ENCODE measurements at places on chromosomes 5 and 9.

DNA sequence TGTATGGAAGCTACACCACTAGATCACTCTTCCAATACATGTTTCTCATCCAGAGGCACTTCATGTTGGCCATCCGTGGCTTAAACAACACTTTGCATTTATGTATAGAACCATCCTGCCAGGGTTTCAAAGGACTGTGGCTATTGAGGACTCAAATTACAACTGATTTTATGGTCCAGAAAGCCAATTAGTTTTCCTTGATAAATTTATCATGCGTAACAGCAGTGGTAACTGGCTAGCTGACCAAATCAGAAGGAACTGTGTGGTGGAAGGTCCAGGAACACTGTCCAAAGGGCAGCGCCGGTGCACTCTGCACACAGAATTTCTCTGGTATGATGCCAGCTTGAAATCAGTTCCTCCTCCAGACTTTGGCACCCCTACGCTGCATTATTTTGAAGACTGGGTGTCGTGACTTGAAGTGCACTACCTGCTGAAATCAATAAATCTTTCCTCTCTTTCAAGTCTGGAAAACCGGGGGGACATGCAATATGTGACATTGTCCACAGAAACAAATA, 69.3 kb upstream of the TMEM252 start:
- DNase-seq = no peak

DNA sequence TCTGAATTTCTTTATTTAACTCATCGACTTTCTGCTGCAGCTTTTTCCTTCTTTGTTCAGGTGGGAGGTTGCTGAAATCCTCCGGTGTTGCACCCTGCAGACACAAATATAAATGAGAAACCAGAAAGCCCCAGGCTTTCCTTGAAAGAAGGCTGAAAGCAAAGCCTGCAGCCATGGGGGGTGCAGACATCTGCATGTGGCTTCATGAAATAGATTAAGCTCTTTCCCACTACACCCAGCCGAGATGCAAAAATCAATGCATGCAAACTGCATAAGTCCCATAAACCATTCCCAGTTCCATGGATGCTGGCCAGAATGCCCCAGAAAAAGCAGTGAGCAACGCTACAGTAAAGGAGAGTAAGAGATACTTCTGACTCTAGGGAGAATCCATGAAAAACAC, 73.6 kb downstream of the USP20 start:
- no peak for DNase-seq

GRCh38 chr9:85553475-85553874, 188.3 kb downstream of the AGTPBP1 start:
- DNase-seq = no peak

DNA sequence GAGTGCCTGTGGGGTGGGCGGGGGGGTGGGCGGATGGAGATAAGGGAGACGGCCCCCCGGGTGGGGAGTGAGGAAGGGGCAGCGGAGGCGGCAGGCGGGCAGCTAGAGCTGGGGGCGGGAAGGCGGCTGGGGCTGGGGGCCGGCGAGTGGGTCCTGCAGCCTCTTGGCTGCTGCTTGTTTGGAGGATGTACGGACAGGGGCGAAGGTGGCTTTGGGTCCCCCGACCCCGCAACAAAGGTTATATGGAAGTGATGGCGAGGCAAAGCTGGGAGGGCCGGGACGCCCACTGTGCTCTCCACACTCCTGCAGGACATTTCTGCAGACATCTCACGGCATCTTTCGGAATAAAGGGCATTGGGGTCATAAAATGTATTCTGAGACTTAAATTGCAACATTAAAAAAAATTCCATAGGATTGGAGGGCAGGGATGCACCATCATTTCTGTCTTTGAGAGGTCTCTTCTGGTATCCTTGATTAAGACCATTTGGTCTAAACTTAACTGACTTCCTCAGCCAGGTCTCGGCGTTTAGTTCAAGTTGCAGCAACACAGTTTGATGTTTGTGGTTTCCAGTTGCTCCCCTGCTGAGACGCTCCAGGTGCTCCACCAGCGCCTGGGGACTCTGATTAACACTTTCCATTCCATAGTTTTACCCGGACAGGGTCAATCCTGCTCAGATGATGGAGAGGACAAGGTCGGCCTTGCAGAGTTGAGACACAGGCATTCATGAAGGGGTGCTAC, 101.6 kb upstream of the SSBP2 start:
- DNase-seq = peak; percentile 43

DNA sequence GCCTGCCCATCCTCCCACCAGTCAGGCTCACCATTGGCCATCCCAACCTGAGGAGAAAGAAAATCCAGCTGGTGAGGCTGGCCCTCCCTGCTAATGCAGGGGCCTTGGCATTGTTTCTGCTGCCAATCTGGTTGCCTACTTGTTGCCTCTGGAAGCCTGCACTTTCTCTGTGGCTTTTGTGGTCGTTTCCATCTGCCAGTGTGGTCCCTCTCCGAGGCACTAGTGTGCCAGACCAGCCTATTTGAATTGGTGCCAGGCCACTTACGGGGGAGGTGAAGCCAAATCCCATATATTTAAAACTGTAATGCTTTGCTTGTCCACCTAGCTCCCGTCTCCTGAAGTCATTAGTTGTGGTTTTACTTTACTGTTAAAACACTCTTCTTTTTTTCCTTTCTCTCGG, 213.4 kb upstream of the ADAMTSL1 start:
- DNase-seq = peak; percentile 34

GRCh38 chr5:113652161-113652560, 138.7 kb downstream of the YTHDC2 start:
- no peak for DNase-seq

- DNase-seq = no peak
Observed at GRCh38 chr5:154483654-154484392, 5.8 kb upstream of the HAND1 start.

GRCh38 chr5:68086439-68086838, 129.1 kb upstream of the PIK3R1 start:
- DNase-seq = peak; percentile 8

DNA sequence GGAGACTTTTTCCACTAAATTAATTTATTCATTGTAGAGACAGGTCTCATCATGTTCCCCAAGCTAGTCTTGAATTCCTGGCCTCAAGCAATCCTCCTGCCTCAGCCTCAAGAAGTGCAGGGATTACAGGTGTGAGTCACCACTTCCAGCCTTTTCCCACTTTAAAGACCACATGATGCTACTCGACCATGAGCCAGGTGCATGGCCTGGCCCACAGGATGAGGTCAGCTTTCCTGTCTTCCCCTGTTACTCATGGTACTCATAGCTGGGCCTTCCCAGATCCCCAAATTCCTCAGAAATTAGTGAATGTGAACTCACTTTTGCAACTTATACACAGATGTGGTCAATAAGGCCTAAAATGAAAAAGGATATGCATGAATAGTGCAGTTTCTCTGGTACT, 395.9 kb downstream of the SEMA5A start:
- DNase-seq = peak; percentile 53

DNA sequence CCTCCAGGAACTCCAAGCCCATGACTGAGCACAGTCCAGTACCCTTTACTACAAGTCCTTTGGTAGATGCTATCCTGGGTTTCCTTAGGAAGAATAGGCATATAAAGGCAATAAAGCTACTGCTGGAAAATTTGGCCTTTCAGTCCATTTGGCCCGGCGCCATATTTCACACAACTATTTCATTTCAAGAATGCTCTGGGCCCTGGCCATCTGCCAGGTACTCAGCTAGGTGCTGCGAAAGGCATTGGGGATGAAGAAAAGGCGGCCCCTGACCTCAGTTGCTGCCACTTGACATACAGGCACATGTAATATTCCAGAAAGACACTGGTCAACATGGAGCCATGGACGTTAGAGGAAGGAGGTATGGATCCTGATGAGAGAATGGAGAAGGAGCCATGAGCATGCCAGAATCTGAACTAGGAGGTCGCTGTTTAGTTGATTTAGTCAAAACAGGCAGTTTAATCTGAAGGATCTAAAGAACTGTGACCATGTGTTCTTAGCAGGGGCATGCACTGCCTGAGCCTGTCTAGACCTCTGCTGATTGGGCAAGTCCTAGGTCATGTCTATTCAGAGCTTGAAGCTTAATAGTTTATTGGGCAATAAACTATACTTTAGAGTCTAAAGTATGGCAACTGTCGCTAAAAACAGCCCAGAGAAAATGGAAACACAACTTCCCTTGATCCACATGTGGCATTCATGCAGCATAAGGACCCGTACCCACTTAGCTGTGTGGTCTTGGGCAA, 149.3 kb downstream of the MELK start:
- DNase-seq = peak; percentile 29

- peak; percentile 2 for DNase-seq
Observed at GRCh38 chr9:25557645-25558300, 120.5 kb downstream of the TUSC1 start.

- no peak for DNase-seq
Observed at GRCh38 chr9:97802276-97802675, 50.8 kb upstream of the FOXE1 start.

- no peak for DNase-seq
Observed at GRCh38 chr9:131682261-131682660, 57.6 kb downstream of the RAPGEF1 start.

DNA sequence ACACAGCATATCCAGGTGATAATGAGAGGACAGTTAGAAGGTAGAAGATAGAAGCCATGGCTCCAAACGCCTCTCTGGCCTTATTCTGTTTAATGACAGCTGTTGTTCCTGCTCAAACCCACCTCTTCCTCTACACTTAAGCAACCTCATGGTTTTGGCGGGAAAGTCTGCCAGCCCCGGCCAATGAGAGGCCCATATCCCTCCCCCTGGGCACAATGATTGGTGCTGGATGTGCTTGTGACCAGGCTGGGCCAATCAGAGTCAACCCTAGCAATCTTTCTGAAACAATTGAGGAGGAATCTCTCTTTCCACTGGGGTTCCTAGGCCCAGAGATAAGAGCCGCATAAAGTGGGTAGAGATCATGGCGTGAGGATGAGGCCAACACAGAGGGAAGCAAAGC, 4.8 kb upstream of the GFI1B start:
- peak; percentile 16 for DNase-seq

- no peak for DNase-seq
Observed at GRCh38 chr5:130874861-130875417, 290.1 kb downstream of the HINT1 start.

DNA sequence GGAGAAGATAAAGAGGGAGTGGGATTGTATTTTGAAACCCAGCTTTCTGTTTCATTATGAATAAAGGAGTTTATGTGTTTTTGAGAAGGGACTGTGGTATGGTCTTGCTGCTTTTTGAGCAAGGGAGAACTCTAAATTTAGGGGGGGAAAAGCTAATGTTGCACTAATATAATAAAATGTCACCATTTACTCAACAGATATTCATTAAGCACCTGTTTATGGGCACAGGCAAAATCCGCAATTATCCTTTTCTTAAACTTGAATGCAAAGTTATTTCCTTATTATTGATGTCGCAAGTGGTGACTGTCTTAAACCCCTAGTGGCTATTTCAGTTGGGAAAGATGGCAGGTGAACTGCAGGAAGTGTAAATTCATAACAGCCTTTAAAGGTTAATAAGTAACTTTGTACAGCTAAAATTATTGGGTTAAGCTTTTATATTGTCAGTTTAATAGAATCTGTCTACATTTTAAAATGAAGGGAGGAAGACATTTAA, 1.5 kb downstream of the CDC42SE2 start:
- peak; percentile 32 for DNase-seq

DNA sequence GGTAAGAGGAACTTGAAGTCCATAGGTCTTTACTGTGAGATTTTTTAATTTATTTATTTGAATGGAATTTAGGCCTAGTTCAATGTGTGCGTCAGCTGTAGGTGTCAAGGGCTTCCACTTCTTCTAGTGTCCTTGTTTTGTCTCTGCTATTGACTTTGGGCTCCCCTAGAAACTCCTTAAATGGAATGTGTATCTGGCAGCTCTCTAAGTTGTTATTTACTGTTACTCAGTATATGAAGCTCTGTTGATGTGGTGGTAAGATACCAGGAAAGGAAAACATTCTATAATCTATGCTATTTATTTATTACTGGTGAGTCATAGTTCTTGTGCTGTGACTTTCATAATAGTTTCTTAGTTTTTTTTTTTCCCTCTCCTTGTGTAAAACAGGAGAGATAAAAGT, 97.1 kb downstream of the GABRA1 start:
- no peak for DNase-seq

DNA sequence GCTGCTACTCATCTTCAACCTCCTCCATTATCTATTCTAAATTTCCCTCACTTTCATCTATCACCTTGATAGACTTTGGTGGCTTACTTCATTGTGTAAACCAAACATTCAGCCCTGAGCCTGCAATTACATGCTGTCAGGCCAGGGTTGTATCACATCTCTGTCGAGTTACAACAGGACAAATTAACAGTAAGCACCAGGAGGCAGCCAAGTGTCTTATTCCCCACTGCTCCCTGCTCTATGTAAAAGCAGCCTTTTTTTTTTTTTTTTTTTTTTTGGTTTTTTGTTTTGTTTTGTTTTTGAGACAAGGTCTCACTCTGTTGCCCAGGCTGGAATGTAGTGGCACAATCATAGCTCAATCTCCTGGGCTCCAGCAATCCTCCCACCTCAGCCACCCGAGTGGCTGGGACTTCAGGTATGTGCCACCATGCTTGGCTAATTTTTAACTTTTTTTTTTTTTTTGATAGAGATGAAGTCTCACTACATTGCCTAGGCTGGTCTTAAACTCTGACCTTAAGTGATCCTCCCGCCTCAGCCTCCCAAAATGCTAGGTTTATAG, 15.2 kb upstream of the ZCCHC9 start:
- no peak for DNase-seq
